ENCODE measurements at places on chromosomes 5 and 9.
A peak's percentile ranks its signal among the peaks of the same experiment; 100 is the strongest.

- no peak for DNase-seq
These were observed 158.5 kb downstream of the SLIT3 start for GRCh38 chr5:169142264-169142970.

DNA sequence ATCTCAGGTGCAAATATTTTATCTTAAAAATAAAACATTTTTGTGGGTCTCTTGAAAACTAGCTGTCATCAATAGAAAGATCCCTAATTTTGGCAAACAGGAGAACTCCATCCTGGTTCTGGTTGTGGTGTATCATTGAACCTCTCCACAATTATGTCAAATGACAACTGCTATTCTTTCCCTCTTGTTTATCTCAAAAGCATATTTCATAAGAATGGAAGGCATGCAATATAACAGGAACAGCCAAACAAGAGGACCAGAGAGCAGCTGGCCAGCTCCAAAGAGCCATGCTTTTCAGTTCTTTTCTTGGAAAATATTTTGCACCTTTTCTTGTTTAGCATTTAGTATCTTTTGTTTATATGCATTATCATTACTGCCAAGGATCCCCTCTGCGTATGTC, 125.4 kb downstream of the ADAMTS6 start:
- no peak for DNase-seq

GRCh38 chr5:68484307-68485068, 268.9 kb downstream of the PIK3R1 start:
- DNase-seq = no peak

- no peak for DNase-seq
These were observed 2.5 kb downstream of the NHP2 start for GRCh38 chr5:178150977-178151734.

DNA sequence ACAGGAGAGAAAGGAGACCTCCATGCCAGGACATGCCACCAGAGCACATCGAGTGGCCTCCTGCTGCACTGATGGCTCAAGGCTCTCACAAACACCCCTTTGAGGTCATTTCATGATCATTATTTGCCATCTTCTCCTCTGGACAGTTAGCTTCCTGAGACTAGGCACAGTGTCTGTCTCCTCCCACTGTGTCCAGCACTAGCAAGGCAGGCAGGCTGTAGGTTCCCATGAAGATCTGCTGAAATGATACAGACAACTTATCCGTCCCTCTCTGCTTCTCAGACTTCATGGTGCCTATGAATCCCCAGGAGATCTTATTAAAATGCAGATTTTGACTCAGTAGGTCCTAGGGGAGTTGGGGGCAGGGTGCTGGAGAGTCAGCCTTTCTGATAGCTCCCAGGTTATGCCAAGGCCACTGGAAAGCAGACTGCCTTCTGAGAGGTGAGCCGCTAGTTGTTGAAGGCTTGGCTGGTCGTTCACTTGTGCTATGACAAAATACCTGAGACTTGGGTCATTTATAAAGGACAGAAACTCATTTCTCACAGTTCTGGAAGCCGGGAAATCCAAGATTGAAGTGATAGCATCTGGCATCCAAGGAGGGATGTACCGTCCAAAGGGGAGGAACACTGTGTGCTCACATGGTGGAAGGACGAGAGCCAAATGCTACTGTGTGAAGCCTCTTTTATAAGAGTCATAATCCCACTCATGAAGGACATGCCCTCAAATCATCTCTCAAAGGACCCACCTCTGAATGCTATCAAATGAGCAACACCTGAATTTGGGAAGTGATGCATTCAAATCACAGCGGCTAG, 183.4 kb downstream of the SPOCK1 start:
- no peak for DNase-seq

DNA sequence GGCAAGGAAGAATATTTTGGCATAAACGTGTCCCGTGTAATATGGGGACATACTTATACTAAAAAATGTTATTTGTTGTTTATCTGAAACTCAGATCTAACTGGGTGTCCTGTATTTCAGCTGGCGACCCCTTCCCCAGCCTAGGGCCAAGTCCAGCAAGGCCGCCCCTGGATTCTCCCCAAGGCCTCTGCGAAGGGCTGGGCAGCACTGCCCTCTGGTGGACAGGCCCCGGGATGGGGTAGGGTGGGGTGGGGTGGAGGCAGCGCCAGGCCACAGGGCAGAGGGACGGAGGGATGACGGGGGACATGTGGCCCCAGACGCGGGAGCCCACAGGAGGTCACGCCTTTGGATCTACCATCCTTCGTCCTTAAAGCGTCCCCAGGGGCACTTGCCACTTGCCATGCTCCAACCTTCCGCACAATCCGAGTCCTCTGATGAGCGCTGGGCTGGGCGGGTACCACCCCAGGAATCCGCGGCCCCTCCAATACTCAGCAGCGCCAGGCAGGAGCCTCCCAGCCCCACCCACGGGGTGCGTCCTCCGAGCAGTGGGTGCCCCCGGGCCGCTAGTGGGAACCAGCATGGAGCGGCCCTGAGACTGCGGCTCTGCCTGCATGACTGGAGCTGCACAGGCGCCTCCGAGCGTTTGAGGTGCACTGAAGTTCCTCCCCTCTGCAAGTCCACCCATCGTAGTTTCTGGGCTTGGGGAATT, 7.1 kb upstream of the AGPAT2 start:
- DNase-seq = peak; percentile 28

- DNase-seq = no peak
These were observed 94.0 kb upstream of the PTGER4 start for GRCh38 chr5:40585537-40586267.

DNA sequence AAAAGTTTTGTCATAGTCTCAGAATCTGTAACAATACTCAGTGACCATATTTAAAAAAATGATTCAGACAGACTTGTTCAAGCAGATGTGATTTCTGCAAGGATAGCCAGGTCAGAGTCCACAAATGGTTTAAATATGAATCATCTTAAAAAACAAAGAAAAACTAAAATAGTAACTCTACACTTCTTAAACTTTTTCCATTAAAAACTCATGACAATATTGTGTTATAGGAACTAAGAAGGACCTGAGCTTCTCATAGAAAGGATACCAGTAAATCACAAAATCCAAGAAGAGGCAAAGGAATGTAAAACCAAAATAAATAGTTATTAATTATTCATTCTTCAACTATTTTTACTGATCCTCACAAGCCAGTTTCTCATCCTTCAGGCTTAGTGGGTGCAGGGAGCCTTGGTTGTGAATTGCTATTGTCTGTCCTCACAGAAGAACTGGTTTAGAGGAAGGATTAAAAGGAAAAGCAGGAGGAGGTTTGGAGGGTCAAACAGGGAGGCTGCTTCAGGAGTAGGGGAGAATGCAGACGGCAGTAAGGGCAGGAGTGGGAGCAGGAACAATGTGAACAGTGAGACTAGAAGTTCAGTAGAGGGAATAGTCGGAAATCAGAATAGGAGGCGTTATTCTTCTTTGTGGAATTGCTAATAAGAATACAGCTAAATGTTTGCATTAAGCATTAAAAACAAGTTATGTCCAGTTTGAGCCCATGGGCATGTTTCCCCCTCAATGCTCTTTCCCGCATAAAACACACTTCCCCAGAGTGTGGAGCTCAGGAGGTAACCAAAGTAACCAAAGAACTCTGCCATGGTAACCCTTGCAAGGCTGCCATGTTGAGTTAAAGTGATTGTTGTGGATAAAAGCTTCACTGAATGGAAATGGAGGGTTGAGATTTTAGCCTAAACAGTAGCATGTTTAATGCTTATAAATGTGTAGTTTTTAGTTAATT, 110.7 kb downstream of the CCDC192 start:
- DNase-seq = no peak

GRCh38 chr5:88130211-88130815, 138.3 kb downstream of the TMEM161B start:
- no peak for DNase-seq

DNA sequence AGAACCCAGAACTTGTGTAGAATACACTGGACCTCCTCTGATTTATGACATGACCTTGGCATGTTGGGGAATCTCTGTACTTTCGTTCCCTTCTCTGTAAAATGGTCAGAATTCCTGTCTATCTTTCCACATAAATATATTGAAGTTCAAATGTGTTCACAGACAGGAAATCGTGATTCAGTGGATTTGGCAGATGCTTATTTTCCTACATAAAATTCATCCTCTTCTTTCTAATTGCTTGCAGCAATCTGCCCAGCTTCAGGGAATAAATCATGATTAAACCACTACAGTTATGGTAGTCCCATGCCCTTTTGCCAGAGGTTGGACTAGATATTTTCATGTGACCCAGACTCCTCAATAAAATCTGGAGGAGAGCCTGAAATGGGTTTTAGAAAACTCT, 52.1 kb upstream of the ARL15 start:
- DNase-seq = no peak

- no peak for DNase-seq
These were observed 59.4 kb downstream of the SIL1 start for GRCh38 chr5:139138809-139139208.

DNA sequence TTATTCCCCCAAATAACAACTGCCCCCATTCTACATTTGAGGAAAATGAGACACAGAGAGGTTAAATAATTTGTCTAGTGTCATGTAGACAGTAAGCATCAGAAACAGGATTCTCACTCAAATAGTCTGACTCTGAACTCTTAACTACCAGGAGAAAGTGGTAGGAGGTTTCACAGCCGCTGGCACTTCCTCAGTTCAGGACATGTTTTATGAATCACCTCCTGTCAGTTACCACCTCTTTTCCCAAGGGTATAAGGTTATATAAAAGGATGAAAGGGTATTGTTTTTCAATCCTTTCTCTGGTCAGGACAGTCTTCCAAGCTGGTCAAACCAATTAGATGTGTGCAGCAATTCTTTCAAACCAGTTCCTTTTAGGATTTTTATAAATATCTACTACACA, 52.1 kb downstream of the TSSK1B start:
- DNase-seq = no peak

GRCh38 chr5:139474890-139475791, 4.3 kb downstream of the SMIM33 start:
- DNase-seq = no peak

DNA sequence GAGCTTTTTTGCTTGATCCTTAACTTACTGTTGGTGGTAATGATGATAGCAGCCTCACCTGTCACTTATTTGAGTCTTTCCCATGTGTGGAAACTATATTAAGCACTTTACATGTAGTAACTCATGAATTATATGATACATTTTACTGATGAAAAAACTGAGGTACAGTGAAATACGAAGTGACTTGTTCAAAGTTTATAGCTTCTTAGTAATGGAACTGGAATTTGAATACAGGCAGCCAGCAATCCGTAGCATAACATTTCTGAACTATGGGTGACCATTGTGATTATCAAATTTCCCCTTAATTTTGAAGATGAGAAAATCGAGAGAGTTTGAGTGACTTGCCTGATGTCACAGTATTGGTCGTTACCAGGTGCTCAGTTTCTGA, 17.3 kb downstream of the SCAMP1 start:
- no peak for DNase-seq

- DNase-seq = no peak
These were observed 31.7 kb upstream of the CDKN2B start for GRCh38 chr9:22040760-22041159.

GRCh38 chr9:126436545-126437267, 110.1 kb downstream of the MVB12B start:
- DNase-seq = no peak

DNA sequence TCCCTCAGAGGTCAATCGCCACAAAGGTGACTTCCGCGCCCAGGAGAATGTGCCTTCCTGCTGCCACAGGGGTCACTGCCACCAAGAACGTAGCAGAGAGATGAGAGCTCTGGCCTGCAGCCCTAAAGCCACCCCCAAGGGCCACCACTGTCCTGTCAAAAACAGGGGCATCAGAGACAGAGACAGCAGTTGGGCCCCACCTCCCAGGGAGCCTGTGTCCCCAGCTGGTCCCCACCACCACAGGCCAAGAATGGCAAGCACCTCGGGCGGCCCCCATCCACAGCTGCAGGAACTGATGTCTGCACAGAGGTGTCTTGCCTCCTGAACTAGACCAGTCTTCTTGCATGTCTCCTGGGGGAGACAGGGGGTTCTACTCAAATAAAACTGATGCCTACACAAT, 5.8 kb downstream of the SPATA31E1 start:
- DNase-seq = no peak

- DNase-seq = no peak
These were observed 35.9 kb downstream of the KIF2A start for GRCh38 chr5:62341783-62342475.

DNA sequence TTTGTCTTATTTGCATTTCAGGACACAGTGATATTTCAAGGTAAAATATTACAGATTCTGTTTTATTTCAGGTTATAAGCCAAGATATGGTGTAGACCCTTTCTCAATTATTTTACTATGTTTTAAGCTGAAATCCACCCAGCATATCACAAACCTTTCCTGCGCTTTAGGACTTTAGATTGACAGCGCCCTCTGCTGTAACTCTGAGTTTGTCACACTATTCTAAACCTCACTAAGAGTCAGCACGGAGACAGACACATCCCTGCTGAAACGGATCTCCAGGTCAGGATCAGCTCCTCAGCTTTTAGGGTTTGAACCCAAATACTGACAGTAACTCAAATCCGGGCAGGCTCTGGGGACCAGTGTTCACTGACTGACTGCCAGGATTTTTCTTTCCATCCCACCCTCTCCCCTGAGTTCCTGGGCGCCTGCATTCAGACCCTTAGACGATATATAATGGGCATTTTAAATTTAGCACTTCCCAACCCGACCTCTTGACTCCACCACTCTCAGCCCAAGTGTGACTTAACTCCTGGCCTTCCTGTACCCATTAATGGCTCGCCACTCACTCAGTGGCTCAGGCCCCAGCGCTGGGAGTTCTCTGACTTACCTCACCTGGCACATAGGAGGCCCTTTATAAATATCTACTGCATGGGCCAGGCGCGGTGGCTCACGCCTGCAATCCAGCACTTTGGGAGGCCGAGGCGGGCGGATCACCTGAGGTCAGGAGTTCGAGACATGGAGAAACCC, 33.5 kb downstream of the TLX3 start:
- DNase-seq = no peak
